ENCODE measurements at places on chromosomes 2 and 18.

- DNase-seq: no peak
These were observed 42.1 kb upstream of the EVA1A start for GRCh38 chr2:75602724-75603342.

DNA sequence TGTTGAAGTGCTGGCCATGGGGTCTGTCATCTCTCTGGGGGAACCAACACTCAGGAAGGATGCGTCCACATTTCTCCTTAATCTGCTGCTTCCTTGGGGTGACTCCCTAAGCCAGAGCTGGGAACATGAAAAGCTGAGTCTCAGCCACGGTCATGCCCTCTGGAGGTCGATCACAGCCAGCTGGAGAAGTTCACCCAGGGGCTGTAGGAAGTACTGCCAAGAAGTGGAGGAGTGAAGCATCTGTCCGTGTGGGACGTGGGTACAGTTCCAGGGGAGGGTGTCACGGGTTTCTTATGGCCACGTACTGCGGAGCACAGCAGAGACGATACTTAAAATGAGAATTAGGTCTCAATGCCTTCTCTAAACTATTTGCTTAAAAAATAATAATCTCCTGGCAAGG lies 42.4 kb upstream of the IGFBP2 start:
- DNase-seq: no peak

- DNase-seq: peak; percentile 47
These were observed 99.5 kb downstream of the MAPK4 start for GRCh38 chr18:50659091-50660003.

- no peak for DNase-seq
These were observed 182.4 kb downstream of the NEDD4L start for GRCh38 chr18:58226429-58226828.

DNA sequence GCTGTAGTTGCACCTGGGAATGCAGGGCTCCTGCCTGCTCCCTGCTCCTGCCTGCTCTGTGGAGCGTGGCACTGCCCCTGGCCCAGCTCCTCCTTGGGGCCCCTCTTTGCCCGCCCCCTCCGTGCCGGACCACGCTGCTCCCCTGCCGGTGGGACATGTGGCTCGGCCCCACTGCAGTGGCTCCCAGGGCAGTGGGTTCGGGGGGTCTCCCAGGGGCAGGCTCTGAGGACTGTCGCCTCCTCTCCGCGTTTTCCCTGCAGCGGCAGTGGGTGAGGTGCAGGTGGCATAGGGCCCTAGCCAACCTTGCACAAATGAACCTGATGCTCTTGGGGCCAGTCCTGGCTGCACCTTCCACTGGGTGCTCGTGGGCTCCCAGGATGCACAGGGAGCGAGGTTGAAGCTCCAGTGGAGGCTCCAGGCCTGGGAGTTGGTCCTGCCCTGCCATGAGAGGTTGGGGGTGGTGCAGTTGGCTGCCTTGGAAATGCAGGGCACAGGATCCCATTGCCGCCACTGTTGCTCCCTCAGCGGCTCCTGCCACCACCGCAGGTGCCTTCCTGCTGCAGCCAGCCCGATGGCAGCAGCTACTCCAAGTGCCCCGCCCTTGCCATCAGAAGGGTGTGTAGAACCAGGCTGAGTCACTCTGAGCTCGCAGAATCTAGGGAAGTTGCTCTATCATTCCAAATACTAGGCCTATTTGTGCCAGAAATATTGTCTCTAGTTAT lies 313.1 kb upstream of the SYT4 start:
- no peak for DNase-seq

DNA sequence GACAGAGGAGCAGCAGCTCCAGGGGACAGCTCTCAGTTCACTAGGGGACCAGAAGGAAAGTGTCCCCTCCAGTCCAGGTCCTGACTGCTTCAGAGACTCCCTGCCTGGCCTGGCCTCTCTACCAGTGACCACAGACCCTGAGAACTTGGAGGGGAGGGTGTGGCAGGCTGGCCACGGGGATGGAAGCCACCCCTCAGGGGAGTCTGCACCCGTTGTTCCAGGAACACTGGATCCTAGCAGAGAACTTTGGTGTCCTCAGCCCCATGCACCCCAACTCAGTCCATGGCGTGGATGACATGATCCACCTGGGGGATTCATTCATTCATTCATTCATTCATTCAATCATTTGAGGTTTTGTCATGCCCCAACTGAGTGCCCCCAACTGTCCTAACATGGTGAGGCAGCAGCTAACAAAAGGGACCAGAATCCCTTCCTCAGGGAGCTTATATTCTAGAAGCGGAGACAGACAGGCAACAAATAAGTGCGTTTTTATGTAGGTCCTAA lies 31.9 kb downstream of the MYO7B start:
- no peak for DNase-seq

DNA sequence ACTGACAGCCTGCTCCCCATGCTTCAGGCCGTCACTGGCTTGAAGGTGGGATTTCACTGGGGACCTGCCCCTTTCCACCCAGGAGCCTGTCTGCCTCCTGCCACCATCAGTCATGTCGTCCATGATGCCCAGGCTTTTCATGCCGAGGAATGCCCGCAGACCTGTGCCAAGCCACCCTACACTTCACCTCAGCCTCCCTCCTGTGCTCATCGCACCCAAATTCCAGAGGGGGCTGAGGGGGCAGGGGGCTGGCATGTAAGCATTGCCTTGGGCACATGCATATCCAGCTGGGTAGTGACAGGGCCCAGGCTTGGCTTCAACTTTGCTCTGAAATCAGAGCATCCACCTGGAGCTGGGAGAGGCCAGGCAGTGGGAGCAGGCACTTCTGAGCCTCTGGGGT lies 20.9 kb upstream of the RPRM start:
- no peak for DNase-seq

DNA sequence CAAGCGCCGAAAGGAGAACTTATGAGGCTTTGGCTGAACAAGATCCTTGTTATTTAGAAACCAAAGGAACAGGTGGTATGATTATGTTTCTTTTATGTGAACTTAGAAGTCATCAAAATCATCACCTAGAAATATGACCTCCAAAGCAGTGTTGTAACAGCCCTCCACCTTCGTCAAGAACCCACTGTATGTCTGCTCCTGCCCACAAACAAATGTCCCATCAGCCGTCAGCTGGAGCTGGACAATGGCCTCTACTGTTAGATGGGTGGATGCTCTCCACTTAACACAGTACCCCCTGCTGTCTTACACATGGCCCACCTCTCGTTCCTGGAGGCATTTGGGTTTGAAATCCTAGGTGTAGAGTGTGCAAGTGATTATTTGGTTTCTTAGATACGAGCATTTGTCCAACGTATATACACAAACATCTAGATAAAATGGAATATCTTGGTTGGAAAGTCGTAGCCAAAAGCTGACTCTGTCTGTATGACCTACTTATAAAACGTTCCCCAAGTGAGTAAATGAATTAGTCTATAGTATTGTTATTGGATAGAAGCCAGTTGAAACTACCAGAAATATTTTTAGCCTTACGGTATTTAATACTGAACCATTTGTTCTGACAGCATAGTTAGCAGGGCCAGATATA lies 113.0 kb downstream of the CRIM1 start:
- DNase-seq: no peak

DNA sequence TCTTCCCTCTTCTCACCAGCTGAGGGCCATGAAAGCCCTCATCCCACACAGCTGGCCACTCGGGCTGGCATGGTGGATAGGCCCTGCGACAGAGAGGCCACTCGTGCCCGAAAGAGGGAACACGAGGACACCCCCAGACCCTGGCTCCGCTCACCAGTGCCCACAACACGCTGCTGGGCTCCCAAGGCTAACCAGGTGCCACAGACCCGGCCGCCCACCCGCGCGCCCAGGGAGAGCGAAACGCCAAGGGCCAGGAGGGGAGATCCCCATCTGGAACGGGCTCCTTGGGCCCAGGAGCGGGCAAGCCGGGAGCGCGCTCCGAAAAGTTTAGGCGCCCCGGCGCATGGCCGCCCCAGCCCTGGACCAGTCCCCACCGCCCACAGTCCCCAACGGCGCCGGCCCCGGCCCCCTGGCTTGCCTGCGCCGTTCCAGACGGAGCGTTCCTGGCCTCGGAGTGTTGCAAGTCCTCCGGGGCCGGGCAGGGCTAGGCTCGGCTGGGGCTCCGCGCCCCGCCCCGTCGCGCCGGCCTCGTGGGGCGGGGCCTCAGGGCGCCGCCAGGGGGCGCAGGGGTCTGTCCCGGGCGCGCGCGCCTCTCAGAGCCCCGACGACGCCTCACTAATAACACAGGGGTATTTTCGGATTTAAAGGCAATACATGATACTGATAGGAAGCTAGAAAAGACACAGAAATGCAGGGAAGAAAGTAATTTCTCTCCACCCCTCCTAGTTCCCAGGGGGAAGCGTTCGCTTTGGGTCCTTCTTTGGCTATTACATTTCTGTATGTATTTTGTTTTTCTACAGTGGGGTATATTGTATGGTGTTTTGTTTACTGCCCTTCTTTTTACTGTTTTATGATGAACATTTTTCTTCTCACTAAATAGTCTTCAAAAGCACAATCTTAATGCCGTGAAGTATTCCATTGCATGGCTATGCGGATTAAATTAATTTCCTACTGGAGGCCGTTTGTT lies at the start of gene TMBIM1:
Gene TMBIM1, minus strand, starts transcription at position 456 of the 967 bp plus-strand sequence. CDS start 10,362 bp downstream, outside the sequence.
- peak; percentile 72 for DNase-seq

GRCh38 chr2:18912225-18912888 lies 323.0 kb upstream of the NT5C1B start:
- DNase-seq: no peak

GRCh38 chr2:38037325-38037724 lies 38.6 kb downstream of the CYP1B1 start:
- no peak for DNase-seq

DNA sequence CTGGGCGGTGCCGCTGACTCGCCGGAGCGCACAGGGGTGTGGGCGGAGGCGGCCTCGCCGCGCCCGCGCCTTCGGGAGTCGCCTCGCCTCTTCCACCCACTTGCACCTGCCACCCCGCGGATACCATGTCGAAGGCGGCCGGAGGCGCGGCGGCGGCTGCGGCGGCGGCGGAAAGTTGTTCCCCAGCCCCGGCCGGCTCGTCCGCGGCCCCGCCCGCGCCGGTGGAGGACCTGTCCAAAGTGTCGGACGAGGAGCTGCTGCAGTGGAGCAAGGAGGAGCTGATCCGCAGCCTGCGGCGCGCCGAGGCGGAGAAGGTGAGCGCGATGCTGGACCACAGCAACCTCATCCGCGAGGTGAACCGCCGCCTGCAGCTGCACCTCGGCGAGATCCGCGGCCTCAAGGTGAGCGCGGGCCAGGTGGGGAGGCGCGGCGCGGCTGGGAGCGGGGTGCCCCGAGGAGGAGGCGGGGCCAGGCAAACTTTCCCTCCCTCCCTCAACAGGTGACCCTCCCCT lies 766 bp downstream of the CCDC85A start:
- DNase-seq: no peak

- no peak for DNase-seq
These were observed 59.5 kb upstream of the RBM44 start for GRCh38 chr2:237739101-237739500.

DNA sequence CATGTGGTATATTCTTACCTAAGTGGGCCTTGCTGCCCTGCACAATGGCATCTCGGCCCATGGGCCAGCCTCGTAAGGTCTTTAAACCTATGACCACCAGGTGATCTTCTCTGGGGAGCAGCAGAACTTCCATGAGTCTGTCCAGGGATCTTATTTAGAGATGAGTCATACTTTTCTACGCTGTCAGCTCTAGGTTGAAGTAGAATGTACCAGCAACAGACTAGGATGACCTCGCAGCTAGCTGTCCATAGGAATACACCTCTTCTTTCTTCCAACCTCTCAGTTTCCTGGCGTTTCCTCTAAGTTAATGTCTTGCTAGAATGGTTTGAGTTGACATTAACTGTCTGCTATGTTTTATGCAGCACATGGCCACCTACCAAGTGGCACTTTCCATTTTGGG lies 15.6 kb upstream of the CXCR4 start:
- no peak for DNase-seq

GRCh38 chr18:9278028-9278427 lies 56.5 kb upstream of the TWSG1 start:
- DNase-seq: no peak

DNA sequence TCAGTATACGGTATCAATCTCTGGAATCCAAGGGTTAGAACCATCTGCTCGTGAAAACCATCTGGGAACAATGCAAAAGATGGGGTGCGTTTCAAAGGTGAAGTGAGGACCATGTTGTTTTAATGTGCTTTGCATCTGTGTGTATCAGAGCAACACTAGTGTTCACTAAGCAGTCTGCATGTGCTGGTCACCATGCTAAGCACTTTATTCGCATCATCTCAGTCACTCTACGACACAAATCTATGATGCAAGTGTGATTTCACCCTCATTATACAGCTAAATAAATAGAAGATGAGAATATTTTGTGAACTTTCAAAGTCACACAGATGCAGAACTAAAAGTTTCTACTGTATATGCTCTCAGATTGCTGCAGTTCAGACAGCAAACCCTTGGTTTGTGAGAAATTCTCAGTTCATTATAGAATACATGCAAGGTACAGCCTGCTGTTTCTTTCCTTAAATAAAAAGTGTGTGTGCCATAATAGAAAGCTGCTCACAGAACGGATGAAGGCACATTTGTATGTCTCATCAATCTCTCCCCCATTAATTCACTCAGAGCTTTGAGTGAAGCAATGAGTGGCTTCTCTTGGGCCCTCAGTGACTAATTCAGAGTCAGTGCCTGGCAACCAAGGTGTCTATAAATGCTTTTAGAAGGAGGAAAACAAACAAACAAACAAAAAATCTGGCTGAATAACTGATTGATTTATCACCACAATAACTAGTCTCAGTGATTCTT lies 652.8 kb upstream of the SOX11 start:
- no peak for DNase-seq

DNA sequence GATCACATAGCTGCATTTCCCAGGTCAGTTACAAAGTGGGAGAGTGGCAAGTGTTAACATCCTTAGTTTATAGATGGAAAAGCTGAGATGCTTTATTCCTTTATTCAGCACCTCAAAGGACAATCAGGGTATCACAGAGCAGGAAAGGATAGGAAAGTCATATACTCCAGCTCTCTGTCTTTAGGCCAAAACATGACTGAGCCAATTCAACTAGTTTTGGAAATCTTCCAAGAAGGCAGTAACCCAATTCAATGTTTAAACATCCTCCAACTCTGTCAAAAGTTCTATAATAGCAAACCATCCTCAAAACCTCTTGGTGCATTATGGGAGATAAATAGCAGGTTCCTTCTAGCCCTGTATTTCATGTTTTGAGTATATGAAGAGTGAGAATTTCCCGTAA lies 25.2 kb downstream of the CASP8 start:
- DNase-seq: no peak

GRCh38 chr2:138708682-138709241 lies 71.4 kb downstream of the NXPH2 start:
- peak; percentile 37 for DNase-seq

GRCh38 chr2:132581991-132582738 lies 87.8 kb downstream of the LYPD1 start:
- DNase-seq: no peak

DNA sequence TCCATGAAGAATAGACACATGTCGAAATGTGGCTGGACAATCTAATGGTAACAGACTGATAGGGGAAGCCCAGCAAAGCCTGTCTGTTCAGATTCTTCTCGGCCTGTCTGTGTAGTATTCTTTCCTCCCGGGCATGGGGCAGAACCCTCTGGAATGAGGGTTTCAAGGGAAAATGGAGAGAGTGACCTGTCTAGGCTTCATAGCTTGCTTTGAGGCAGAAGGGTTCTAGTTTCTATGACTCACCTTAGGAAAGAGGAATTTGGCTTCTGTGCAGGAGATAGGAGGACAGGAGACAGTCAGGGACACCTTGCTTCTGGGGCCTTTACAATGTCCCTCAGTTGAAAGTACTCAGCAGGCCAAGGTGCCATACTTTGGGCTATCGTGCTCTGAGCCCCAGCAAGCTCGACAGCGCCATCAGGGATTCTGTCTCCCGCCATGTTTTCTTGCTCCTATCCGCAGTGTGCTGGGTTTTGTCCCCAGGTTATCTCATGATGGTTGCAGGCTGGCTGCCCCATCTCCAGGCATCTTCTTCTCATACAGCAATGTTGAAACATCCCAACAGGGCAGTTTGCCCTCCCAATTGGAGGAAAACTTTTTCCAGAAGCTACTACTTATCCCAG lies 74.7 kb upstream of the TLK1 start:
- DNase-seq: no peak
